Jurkat, Clone E6-1 (cell line): ENCODE measurements at places on chromosomes 11 and 22.

- no peak for DNase-seq
Measured at GRCh38 chr22:46054091-46055073, 77.4 kb upstream of the WNT7B start.

DNA sequence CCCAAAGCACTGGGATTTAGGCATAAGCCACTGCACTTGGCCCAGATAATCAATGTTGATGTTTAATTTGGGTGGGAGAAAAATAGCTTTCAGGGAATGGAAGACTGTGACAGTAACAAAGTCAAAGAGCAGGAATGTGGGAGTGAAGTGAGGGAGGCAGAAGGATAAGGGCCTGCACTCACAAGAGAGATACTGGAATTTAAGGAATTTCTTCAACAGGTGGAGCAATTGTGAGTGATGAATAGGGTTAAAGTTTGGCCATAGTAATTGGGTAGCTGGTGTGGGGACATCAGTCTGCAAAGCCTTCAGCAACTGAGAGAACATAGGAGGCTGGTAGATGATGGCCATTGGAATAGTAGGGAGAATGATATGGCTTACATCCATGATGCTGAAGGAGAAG, 8.6 kb upstream of the APBB1 start:
- DNase-seq, result no peak

- no peak for DNase-seq
Measured at GRCh38 chr22:25367756-25368155, 148.3 kb downstream of the CRYBB2 start.

- no peak for DNase-seq
Measured at GRCh38 chr22:40567626-40568328, 68.7 kb downstream of the MRTFA start.
